ENCODE measurements at places on chromosomes 7 and 10.
A peak's percentile ranks its signal among the peaks of the same experiment; 100 is the strongest.

DNA sequence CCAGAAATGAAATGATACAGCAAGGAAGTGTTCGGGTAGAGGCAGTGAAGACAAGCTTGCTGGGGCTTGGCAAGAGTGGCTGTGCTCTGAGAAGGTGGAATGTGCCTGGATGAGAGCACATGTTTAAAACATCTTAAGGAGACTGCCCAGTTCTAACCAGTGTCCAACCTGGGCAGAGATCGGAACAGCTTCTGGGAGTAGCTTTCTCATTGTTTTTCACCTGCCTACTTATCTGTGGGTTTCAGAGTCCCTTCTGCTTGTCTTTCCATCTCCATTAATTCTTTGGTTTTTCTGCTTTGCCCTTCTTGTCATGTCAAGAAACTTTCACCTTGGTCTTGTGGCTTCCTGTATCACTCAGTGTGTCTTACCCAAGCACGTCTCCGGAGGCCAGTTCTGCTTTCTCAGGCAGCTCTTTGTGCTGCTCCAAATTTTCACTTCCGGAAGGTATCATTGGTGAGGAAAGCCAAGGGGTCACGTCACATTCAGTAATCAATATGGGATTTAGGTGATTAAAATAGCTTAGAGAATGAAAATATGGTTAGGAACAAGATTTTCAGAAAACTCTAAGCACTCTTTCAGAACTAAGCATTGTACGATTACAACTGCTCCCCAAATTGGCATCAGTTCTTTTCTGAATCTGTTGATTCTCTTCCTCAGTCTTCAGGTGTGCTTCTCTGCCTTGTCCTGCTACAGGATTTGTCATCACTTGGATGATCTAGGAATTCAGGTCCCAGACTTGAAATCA, 5.5 kb upstream of the LAMB4 start:
- peak; percentile 6 for DNase-seq

- no peak for DNase-seq
Observed at GRCh38 chr7:151011097-151011409, 13.2 kb downstream of the ATG9B start.

- no peak for DNase-seq
Observed at GRCh38 chr10:82529062-82529461, 654.1 kb downstream of the NRG3 start.

GRCh38 chr7:47669178-47669891, 87.4 kb upstream of the TNS3 start:
- peak; percentile 77 for DNase-seq

- peak; percentile 84 for DNase-seq
Observed at GRCh38 chr7:24979470-24979862, 512 bp downstream of the OSBPL3 start.

- no peak for DNase-seq
Observed at GRCh38 chr10:75640803-75641202, 209.4 kb downstream of the LRMDA start.

GRCh38 chr10:117680601-117681000, 138.1 kb downstream of the EMX2 start:
- DNase-seq, result no peak

- no peak for DNase-seq
Observed at GRCh38 chr10:75815066-75815465, 383.6 kb downstream of the LRMDA start.

GRCh38 chr10:98364432-98365102, 50.4 kb downstream of the PYROXD2 start:
- no peak for DNase-seq

- peak; percentile 30 for DNase-seq
Observed at GRCh38 chr7:151509670-151510333, 9.9 kb downstream of the RHEB start.

DNA sequence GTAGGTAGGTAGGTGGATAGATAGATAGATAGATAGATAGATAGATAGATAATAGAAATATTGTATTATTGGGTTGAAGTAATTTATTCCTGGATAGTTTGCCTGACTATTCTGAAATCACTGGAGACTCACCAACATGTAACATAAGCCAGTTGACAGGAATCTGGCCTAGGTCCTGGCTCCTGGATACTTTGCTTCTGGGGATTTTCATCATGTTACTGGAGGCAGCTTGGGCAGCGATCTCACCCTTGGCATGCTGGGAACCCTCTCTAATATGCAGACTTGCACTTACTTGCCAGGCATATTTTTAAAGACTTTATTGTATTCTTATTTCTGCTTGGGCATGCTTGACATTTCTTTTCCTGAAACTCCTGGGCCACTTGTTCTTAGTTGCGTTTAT, 709.1 kb upstream of the FZD8 start:
- DNase-seq, result no peak

DNA sequence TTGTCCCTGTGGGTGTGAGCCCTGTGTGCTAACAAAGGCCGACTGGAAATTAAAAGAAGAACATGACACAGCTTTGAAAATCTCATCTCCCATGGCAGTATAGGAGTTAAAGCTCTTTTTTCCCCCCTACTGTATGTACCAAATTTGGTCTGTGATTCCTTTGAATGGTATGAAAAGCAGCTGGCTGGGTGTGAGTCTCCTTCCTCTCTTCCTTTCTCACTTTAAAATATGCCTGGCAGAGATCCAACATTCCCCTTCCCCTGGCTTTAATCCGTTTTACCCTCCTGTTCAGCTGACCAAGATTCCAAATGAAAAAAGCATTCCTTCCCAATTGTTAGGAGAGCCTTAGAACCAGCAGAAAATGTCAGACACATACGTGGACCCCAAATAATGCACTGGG, 225.0 kb upstream of the CELF2 start:
- no peak for DNase-seq

GRCh38 chr7:92722541-92722940, 113.8 kb downstream of the CDK6 start:
- DNase-seq, result no peak

- DNase-seq, result no peak
Observed at GRCh38 chr7:137120690-137121089, 222.8 kb downstream of the PTN start.

GRCh38 chr7:106016331-106016730, 53.3 kb downstream of the CDHR3 start:
- no peak for DNase-seq

DNA sequence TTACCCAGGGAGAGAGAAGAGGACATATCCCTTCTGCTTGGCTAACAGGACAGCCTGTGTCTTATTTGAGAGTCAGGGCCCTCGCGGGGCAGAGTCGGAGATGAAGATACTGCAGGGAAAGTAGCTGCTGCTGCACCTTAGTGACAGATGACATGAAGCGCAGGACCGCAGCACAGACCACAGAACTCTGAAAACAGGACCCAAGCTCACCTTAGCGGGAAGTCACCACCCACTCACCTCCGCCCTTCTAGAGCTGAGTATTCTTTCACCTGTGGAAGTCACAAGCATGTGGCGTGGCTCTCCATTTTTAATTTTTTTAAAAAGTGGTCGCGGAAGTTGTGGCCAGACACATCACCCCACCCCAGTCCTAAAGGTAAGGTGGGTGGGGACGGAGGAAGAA, 191.4 kb downstream of the FAM107B start:
- DNase-seq, result peak; percentile 78

- DNase-seq, result no peak
Observed at GRCh38 chr10:118592675-118593330, 2.6 kb downstream of the PRLHR start.

DNA sequence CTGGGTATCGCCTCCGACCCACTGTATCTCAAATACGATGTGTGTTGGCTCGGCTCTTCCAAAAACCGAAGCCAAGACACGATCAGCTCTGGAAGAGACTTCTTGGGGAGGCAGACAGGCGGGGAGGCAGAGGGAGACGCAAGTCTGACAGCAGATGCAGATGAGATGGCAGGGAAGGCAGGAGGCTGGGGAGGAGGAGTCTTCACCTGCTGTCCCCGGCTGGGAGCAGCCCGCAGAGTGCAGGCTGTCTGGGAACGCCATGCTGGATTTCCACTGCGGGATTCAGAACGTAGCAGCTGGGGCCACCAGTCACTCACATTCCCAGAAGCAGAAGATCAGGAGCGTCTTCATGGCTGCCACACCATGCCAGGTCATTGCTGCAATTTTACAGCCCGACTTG, 29.4 kb downstream of the CTBP2 start:
- no peak for DNase-seq

- no peak for DNase-seq
Observed at GRCh38 chr7:88885131-88885530, 89.6 kb upstream of the TEX47 start.

DNA sequence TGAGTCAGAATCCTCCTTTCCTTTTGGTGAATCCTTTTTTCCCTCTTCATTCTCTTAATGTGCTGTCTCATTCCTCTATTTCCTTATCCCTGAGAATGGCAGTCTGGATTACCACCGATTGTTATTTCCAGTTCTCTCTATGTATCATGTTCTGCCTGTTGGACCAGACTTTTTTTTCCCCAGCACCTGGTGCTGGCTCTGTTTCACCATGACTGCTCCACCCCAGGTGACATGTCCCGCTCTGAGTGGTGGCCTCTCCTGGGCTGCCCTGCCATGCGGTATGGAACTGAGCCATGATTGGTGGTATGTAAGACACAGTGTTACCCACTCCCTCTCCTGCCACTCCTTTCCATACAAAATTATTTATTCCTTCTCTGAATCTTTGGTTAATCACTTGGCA, 399.9 kb downstream of the GATA3 start:
- DNase-seq, result no peak

- DNase-seq, result no peak
Observed at GRCh38 chr7:99449326-99449725, 10.6 kb downstream of the CPSF4 start.

- DNase-seq, result no peak
Observed at GRCh38 chr7:148356303-148356702, 234.3 kb upstream of the C7orf33 start.

DNA sequence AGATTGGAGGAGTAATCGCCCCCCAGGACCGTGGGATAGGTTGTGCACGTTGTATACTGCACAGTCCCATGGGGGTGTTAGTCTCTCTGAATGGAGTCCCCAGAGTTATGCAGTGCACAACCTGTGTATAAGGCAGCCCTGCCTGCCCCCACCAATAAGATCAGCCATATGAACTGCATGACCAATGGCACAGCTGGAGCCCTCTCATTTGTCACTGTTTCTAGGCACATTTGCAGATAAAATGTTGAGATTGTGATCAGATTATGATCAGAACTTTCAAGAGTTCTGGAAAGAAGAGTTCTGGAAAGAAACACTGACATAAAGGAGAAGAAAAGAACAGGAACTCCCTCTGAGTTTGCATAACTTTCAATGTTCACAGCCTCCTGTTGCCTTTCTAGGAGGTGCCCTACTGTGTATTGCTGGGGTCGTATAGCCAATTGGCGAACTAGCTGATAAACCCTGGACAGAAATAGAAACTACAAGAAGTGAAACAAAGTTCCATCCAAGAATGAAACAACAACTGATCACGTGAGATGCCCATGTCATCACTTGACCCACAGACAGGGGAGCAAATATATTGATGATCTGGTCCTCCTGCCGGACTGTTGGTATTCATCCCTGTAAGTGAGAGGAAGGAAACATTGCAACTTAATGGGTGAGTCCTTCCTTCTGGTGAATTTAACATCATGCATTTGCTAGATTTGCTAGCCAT, 49.6 kb upstream of the TOMM7 start:
- no peak for DNase-seq

DNA sequence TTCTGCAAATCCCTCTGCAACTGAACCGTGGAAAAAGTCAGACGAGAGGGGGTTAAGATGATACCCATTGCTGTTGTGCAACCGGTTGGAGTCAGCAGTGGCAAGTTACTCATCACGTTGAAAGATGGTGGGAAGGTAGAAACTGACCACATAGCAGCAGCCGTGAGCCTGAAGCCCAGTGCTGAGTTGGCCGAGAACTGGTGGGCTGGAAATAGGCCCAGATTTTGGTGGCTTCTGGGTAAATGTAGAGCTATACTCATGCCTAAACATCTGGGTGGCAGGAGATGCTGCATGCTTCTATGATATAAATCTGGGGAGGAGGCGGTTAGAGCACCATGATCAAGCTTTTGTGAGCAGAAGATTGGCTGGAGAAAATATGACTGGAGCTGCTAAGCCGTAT, 78.6 kb downstream of the ARL5B start:
- DNase-seq, result no peak

GRCh38 chr7:2982831-2983230, 60.8 kb downstream of the CARD11 start:
- DNase-seq, result peak; percentile 16

- no peak for DNase-seq
Observed at GRCh38 chr7:149218469-149219420, 20.7 kb upstream of the ZNF212 start.

- DNase-seq, result peak; percentile 35
Observed at GRCh38 chr10:122648599-122649428, 50.8 kb downstream of the C10orf120 start.

- no peak for DNase-seq
Observed at GRCh38 chr7:128017460-128017859, 13.8 kb downstream of the LRRC4 start.

DNA sequence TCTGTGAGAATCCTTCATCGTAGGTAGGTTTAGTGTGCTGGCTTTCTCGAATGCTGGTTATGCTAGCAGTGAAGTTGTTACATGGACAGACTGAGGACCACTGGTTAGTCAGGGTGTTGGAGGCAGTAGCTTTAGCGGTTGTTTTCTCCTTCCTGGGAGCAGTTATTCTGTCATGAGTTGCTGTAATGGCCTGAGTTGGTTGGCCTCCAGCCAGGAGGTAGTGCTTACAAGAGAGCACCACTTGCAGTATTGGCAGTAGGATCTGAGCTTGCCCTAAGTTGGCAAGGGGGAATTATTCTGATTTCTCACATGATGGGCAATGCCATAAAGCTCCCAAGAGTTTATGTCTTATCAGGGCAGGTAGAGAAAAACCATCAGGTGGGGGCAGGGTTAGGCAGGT, 58.0 kb downstream of the IPMK start:
- no peak for DNase-seq

DNA sequence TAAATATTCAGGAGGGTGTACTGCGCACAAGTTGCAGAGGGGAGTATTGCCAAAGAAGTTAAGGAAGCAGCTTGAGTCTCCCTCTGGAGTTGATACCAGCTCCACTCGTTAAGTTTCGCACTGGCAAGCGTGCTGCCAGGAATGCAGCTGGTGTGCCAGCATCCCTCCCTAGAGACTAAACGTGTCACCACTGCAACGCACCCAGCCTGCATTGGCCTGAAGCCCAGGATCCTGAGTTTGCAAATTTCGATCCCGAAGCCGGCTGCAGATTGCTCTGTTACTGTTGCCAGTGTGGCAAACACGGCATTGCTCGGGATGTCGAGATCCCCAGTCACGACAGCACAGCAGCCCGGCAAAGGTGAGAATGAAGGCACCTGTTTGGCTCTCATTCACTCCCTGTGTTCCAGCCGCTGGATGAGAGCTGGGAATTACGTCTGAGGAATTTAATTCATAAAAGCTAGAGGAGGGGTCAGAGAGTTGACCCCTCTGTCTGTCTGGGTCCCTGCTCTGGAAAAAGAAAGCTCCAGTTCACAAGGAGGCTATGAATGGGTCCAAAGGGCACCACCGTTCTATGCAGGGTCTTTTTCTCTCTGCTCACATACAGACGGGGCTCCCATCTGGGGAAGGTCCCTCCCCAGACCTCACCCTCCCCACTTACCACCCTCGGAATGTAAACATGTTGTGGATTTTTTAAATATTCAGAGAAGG, 61.0 kb downstream of the NRP1 start:
- peak; percentile 55 for DNase-seq

DNA sequence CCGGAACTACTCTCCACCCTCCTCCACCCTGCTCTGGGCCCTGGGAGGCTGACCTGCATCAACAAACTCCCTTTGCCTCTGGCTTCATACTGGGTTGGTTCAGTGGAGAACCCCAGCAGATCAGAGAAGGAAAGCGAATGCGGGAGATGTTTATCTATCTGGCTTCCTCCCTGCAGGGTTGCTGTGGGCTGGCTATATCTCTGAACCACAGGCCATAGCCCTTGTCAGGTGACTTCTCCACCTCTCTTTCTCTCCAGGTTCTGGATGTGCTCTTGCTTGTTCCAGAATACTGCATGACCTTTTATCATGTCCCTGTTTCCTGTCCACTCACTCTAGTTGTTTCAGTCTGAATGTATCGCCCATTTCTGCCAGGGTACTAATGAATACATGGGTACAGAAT, 51.7 kb upstream of the IFRD1 start:
- DNase-seq, result no peak

Data from mucosa of descending colon (tissue), 3 donors.